ENCODE measurements at places on chromosomes 3 and 15.

GRCh38 chr3:43212914-43213611 is 73.3 kb upstream of the SNRK start:
- no peak for DNase-seq

- DNase-seq, result peak; percentile 28
Observed at GRCh38 chr15:85810075-85810474, 15.3 kb upstream of the KLHL25 start.

DNA sequence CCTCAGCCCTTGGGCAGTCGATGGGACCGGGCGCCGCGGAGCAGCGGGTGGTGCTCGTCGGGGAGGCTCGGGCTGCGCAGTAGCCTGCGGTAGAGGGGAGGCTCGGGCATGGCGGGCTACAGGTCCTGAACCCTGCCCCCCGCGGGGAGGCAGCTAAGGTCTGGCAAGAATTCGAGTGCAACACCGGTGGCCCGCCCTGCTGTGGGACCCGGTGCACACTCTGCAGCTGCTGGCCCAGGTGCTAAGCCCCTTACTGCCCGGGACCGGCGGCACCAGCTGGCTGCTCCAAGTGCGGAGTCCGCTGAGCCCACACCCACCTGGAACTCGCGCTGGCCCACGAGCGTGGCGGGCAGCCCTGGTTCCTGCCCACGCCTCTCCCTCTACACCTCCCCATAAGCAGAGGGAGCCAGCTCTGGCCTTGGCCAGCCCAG is 377.7 kb upstream of the RBMS3 start:
- no peak for DNase-seq

- DNase-seq, result no peak
Observed at GRCh38 chr3:106611841-106612240, 743.0 kb upstream of the CBLB start.

DNA sequence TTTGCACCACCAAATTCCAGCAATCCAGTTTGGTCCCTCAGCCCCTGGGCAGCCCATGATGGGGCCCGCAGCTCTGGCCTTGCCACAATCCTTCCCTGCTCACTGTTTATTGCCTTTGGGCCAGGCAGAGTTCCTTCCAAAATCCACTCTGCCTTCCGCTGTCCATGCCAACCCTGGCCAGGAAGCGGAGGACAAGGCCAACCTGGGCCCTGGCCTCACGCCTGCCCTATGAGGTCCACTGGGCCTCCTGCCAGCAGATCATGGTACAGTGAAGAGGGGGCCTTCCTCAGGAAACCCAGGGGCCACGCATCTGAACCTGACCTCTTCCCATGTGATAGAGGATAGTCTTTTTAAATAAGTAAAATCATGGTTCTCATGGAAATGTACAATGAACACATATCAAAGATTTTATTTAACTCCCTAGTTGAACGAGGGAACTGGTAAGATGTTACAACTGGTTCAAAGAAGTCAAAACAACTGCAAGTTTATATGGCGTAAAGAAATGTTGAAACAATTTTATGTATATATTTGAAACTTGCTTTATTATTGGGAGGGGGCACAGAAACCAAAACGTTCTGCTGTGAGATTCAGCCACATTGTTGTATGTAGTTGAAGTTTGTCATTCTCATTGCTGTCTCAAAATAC is 95.8 kb upstream of the TNFAIP8L3 start:
- DNase-seq, result no peak

GRCh38 chr3:193970773-193971206 is 165.2 kb upstream of the HES1 start:
- no peak for DNase-seq

All from urothelium cell line (cell line).